ENCODE measurements at places on chromosomes 3 and 15.

- no peak for DNase-seq
Observed at GRCh38 chr3:161270991-161271390, 49.9 kb downstream of the NMD3 start.

GRCh38 chr3:54257125-54257720 is 134.9 kb downstream of the CACNA2D3 start:
- no peak for DNase-seq

DNA sequence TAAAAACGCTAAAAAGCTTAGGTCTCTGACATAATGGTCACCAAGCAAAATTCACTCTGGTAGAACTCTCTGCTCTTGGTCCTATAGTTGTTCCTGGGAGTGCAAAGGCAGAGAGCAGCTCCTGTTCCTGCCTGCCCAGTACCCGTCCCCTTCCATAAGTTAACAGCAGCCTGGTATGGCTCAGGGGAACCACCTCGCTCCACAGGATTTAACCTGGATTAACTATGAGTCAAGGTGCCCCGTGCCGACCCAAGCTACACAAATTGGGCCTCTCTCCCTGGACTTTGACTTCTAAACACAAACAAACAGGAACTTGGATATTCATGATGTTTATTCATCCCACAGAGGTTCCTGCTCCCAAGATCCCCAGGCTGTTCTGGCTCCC is 32.1 kb downstream of the SCAP start:
- no peak for DNase-seq

DNA sequence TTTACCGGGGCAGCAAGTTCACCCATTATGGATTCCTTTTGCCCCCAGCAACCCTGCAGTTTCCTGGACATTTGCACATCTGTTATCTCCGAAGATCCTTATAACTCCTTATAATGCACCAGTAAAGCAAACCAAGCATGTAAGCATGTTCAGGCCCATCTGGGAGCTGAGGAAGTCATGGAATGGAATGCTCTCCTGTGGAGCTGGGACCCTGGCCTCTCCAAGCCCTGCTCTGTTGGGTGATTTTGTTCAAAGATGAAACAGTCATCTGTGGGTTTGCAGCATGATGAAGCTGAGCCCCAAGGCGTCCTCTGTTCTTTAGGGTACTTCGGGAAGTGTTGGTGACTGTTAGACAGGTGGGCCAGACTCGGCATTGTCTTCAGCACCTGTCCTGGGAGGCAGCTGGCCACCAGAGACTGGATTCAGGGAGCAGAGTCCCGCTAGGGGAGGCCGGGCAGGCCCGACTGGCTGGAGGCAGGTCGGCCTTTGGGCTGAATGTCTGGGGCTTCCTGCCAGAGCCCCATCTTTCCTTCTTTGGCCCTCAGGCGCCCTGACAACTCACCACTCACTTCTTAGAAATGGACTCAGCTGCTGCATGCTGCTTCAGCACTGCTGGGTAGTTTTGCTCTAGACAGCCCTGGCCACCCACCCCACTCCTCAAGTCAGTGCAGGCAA is 3.9 kb downstream of the DNAH1 start:
- no peak for DNase-seq

DNA sequence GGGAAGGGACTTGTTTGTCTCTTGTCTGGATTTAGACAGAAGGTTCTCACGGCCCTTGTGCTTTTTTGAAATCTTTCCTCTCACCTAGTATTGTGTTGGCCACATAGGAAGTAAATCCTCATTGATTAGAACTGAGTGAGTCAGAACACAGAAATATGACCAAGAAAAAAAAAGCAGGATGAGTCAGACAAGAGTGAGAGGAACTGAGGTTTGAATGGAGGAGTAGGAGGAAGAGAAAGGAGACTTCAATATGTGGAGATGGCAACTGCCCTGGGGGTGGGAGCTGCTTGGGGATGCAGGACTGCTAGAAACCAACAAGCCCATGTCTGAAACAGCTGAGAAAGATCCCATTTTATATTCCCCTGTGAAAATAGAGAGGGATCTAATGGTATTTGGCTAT is 194.1 kb upstream of the ZBTB20 start:
- no peak for DNase-seq

DNA sequence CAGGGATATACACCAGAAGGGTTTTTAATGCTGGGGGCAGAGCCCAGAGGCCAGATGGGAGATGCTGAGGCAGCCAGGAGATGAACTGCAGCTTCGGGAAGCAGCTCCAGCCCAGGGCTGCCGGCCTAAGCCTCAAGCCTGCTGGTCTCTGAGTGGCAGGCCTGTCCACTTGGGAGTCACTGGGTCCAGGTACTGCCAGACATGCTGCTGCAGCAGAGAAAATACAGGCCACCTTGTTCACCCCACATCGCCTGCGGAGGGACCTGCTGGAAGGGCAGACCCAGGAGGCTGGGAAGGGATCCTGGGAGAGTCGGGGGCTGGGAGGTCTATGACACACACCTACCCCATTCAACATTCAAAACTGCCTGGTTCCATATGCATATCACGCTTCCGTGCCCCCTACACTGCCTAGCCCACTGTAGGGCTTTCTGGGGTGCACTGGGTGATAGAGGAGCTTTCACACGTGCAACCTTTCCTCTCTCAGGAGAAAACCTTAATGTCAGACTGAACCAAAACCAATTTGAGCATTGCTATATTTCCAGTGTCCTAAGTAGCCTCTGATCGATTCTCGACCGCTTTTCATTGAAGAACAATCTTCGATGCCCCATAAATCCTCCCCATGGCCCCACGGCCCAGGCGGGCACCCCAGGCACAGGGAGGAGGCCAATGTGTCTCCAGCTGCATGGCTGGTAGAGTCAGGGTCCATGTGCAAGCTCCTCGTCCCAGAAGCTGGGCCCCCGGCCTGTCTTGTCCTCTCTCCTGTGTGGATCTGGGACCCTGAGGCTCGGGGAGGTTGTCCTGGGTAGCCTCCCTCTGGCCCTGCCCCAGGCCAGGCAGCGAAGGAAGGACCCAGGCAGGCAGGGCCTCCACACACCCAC is 147.4 kb downstream of the ATP10A start:
- no peak for DNase-seq

GRCh38 chr3:127770671-127771355 is 51.5 kb downstream of the MGLL start:
- DNase-seq, result no peak

GRCh38 chr15:56767315-56767714 is 34.0 kb upstream of the ZNF280D start:
- no peak for DNase-seq

GRCh38 chr3:32254268-32254667 is 15.8 kb downstream of the CMTM8 start:
- DNase-seq, result no peak
